ENCODE measurements at places on chromosomes 13 and 19. TPM values are rescaled to one million over a fixed set of nuclear protein-coding genes. Genes with fewer than 3 reads are reported as not detected.

TMEM86B gene
- 2.9 TPM for total RNA-seq

DNA sequence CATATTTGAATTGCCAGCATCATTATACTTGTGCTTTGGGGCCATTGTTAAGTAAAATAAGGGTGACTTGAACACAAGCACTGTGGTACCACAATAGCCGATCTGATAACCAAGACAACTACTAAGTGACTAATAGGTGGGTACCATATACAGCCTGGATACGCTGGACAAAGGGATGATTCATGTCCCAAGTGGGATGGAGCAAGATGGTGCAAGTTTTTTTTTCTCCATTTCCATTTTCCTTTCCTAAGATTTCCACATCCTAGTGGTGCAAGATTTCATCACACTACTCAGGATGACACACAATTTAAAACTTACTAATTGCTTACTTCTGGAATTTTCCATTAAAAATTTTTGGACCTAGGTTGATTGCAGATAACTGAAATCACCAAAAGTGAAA, 15.1 kb downstream of the BRCA2 start:
- no peak for DNase-seq
- no peak overlapping the region for H3K4me3 ChIP-seq
- H3K4me1 ChIP-seq: no peaks in the 10 kb centered on the region
- no peak overlapping the region for H3K27ac ChIP-seq
- H3K27me3 ChIP-seq: no peaks in the 10 kb centered on the region

DNA sequence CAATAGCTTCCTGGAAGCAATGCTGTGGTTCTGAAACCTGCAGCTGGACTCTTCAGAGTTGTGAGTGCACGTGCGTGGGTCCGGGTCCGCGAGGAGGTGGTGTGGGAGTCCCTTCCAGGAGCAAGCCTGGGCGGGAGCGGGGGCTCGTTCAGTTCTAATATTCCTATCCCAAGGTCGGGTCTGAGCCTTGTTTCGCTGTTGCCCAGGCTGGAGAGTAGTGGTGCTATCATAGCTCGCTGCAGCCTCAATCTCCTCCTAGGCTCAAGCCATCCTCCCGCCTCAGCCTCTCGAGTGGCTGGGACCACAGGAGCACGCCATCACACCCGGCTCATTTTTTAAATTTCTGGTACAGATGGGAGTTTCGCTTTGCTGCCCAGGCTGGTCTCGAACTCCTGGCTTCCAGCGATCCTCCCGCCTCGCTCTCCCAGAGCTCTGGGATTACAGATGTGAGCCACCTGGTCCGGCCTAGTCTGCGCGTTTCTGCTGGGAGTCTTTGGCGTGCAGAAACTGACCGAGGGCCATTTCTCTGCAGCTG, 625 bp downstream of the ZFP82 start:
- peak overlapping the region; percentile 90 for H3K27ac ChIP-seq
- H3K36me3 ChIP-seq: no peaks in the 10 kb centered on the region
- H3K4me1 ChIP-seq: peaks cover 10% of the 10 kb centered on the region
- H3K4me3 ChIP-seq: peak overlapping the region; percentile 77
- no peak for DNase-seq
- H3K27me3 ChIP-seq: no peaks in the 10 kb centered on the region

DNA sequence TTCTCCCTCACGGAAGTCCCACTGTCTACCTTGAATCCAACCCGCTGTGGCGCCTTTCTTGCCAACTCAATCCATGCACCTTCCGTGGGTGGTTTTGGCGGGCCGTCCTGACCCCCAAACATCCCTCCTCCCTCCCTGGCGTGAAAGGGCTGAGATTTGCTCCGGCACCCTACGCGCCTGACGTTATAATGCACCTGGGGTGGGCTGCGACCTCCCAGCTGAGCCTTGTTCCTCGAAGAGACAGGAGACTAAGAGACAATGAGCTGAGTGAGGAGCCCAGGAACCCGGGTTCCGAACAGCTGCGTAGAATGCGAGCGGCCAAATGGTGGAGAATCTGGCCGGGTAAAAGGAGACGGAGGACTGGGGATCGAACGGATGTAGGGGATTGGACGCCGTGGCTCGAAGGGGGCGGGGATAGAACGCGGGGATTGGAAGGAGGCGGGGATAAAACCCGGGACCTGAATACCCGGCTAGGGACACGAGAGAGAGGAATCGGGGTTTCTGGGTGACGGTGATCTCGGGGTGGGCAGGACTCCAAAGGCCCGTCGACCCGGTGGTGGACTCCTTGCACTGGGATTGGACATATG, at the start of gene CPT1C:
CPT1C (plus strand) TSS at position 461 of the 587 bp plus-strand sequence. CDS start 1,137 bp downstream, outside the sequence.
- H3K4me1 ChIP-seq: peaks cover 21% of the 10 kb centered on the region
- peaks cover 14% of the 10 kb centered on the region for H3K36me3 ChIP-seq
- H3K27ac ChIP-seq: peak within 1 kb of the TSS; percentile 79
- DNase-seq: no peak

GRCh38 chr19:52823676-52824075, 2.2 kb upstream of the ZNF28 start:
- DNase-seq: no peak

DNA sequence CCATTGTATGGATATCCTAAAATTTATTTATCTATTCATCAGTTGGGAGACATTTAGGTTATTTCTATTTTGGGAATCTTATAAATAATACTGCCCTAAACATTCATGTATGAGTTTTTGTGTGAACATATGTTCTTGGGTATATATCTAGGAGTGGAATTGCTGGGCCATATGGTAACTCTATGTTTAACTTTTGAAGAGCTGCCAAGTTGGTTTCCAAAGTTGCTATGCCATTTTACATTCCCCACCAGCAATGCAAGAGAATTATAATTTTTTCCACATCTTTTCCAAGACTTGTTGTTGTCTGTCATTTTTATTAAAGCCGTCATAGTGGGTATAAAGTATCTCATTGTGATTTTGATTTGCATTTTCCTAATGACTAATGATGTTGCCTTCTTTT, 48.2 kb upstream of the CALM3 start:
- H3K27ac ChIP-seq: no peak overlapping the region
- H3K4me3 ChIP-seq: no peak overlapping the region
- H3K36me3 ChIP-seq: no peaks in the 10 kb centered on the region
- no peaks in the 10 kb centered on the region for H3K4me1 ChIP-seq
- no peaks in the 10 kb centered on the region for H3K27me3 ChIP-seq

DNA sequence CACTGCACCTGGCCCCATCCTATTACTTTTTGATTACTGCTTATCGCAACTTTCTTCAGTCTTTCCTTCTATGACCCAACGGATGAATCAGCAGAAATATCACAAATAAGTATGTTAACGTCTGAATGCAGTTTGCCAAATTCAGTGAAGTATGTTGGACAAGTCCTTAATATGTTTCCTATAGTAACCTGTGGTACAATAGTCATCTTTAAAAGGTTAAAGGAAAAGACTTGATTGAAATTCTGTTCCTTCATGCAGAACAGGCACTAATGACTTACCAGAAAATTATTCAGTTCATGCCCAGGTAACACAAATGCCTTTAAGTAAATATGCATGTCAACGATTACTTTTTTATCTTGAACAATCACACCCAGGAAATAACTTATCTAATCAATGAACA, 242.6 kb downstream of the KCTD12 start:
- H3K4me1 ChIP-seq: no peaks in the 10 kb centered on the region
- DNase-seq: no peak
- H3K27ac ChIP-seq: no peak overlapping the region
- no peak overlapping the region for H3K4me3 ChIP-seq
- no peaks in the 10 kb centered on the region for H3K36me3 ChIP-seq

UQCR11 gene
- 79.8 TPM for total RNA-seq

IGFL2 gene
- not detected for total RNA-seq

ZNF419 gene
- total RNA-seq: 16.0 TPM

- peaks cover 63% of the 10 kb centered on the region for H3K4me1 ChIP-seq
- H3K4me3 ChIP-seq: peak overlapping the region; percentile 97
- H3K27me3 ChIP-seq: no peaks in the 10 kb centered on the region
These were observed 442 bp downstream of the REXO1 start for GRCh38 chr19:1847684-1848398.

GRCh38 chr19:6017576-6017975, 39.6 kb upstream of the RANBP3 start:
- H3K4me1 ChIP-seq: no peaks in the 10 kb centered on the region
- H3K36me3 ChIP-seq: no peaks in the 10 kb centered on the region
- no peak overlapping the region for H3K27ac ChIP-seq
- H3K4me3 ChIP-seq: no peak overlapping the region
- no peaks in the 10 kb centered on the region for H3K27me3 ChIP-seq

GRCh38 chr13:67299751-67300150, 69.6 kb upstream of the PCDH9 start:
- H3K27me3 ChIP-seq: no peaks in the 10 kb centered on the region
- H3K36me3 ChIP-seq: no peaks in the 10 kb centered on the region
- no peaks in the 10 kb centered on the region for H3K4me1 ChIP-seq

DNA sequence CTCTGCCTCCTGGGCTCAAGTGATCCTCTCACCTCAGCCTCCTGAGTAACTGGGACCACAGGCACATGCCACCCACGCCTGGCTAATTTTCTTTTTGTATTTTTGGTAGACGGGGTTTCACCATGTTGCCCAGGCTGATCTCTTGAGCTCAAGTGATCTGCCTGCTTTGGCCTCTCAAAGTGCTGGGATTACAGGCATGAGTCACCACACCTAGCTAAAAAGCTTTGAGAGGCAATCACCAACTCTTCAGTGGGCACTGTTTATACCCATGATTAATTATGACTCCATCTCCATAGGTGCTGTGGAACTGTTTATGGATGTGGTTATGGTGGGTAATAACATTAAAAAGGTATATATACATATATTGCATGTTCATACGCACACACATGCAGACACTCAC, 7.5 kb upstream of the RBM26 start:
- DNase-seq: no peak
- H3K4me3 ChIP-seq: no peak overlapping the region
- H3K4me1 ChIP-seq: no peaks in the 10 kb centered on the region
- H3K36me3 ChIP-seq: no peaks in the 10 kb centered on the region

GRCh38 chr19:1132552-1133383, 29.0 kb downstream of the GPX4 start:
- H3K36me3 ChIP-seq: no peaks in the 10 kb centered on the region
- H3K27ac ChIP-seq: peak overlapping the region; percentile 87
- no peak for DNase-seq
- H3K27me3 ChIP-seq: no peaks in the 10 kb centered on the region

LIPE gene
- total RNA-seq: 102 TPM
